Hypothalamus (tissue), 51 donors: ENCODE measurements at places on chromosomes 5 and 9.

DNA sequence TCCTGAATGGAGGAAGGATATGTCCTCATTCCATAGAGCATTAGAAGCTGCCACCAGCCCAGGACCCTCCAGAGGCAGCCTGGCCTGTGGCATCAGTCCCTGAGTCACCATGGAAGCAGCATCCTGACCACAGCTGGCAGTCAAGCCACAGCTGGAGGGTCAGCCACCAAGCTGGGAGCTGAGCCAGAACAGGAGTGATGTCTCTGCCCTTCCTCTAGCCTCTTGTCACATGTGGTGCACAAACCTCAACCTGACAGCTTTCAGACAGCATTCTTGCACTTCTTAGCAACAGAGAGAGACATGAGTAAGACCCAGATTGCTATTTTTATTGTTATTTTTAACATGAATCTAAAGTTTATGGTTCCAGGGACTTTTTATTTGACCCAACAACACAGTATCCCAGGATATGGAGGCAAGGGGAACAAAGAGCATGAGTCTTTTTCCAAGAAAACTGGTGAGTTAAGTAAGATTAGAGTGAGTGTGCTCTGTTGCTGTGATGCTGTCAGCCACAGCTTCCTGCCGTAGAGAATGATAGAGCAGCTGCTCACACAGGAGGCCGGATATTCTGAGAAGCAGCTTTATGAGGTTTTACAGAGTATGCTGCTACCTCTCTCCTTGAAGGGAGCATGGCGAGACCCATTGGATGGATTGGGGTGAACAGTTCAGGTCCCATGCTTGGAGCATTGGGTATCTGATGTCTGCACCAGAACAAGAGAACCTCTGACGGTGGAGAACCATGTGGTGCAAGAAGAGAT lies 13.0 kb upstream of the CYFIP2 start:
- peak; percentile 30 for DNase-seq

DNA sequence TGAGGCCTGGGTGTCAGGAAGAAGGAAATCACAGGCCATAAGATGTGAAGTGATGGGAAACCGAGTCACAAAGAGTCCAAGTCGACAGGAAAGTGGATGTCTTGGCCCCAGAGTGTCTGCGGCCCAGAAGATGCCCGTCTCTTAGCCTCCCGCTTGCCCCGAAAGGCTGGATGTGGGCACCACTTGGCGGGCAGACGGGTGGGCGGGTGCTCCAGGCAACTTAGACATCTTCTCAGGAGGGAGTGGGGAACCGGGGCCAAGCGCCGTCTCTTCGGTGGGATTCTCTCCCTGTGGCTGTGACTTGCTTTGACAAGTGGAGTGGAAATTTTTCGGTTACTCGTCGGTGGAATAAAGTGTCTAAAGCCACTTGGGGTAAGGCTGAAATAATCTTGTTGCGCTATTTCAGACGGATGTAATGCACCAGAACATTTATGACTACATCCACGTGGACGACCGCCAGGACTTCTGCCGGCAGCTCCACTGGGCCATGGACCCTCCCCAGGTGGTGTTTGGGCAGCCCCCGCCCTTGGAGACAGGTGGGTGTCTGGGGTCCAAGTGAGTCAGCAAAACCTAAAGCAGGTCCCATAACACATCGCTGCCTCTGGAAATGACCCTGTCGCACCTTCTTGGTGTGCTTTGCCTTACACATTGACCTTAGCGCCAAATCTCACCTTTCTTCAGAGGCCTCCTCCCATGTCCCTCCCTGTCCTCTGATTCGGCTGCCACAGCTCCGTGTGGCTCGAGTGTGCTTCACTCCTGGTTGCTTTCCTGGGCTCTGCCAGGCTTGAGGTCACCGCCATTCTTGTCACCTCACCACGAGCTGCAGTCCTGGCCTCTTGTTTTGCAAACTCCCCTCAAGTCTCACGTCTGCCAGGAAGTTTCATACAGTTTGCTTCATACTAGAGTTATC lies 20.4 kb upstream of the EXOC3 start:
- no peak for DNase-seq

DNA sequence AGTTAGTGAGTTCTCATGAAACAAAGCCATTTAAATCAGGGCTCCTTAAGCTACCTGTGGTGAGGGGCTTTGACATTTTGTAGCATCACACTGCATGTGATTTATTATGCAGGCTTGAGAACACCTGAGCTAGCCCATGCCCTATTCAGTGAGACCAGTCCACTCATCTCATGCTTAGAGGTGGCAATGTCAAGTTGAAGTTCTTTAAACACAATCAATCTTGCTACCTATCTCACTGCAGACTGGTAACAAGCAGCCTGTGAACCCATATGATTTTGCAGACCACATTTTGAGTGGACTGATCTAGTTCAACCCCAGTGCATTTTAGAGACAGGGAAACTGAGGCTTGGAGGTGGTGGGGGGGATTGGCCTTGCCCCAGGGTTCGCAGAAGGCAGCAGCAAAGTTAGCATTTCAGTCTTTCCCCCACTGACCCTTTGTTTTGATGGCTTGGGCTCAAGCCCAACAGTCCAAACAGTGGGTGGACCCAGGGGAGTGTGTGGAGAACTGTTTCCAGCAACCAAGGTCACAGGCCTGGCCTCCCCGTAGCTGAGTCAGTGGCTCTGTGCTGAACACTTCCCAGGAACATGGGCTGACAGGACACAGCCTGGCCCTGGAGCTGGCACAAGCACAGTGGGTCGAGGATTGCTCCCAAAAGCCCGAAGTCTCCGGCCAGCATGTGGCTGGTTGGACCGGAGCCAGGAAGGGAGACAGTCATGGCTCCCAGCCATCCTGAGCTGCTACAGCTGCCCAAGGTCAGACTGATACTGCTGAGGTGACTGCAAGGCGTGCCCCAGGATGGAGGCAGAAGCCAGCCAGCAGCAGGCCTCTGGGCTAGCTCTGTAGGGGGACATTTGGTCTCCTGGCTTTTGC lies 95.3 kb downstream of the RGS3 start:
- DNase-seq, result no peak

DNA sequence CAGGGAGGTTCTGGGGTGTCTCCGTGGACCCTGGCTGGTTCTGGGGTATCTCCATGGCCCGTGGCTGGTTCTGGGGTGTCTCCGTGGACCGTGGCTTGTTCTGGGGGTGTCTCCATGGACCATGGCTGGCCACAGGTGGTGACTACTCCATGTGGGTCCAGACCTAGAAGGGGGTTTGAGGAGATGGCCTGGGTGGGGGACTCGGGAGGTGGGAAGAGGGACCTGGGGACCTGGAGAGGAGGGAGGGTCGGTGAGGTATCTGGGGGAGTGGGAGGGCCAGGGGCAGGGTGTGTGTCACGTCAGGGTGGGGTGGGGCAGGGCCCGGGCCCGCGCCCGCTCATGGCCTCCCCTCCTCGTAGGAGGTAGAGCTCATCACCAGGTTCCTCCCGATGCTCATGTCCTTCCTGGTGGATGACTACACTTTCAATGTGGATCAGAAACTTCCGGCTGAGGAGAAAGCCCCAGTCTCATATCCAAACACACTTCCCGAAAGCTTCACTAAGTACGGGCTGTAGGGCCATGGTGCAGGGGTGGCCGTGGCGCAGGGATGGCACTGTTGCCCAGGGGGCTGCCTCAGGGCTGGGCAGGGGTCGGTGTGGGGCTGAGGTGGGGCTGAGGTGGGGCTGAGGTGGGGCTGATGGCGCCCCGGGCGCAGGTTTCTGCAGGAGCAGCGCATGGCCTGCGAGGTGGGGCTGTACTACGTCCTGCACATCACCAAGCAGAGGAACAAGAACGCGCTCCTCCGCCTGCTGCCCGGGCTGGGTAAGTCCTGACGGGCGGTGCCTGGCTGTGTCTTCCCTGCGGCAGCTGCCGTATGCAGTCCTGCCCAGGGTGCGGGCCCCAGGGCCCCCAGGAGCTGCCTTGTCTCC lies 10.7 kb upstream of the TOR4A start:
- DNase-seq, result no peak

- DNase-seq, result no peak
These were observed 2.7 kb downstream of the RNF20 start for GRCh38 chr9:101536351-101536750.

DNA sequence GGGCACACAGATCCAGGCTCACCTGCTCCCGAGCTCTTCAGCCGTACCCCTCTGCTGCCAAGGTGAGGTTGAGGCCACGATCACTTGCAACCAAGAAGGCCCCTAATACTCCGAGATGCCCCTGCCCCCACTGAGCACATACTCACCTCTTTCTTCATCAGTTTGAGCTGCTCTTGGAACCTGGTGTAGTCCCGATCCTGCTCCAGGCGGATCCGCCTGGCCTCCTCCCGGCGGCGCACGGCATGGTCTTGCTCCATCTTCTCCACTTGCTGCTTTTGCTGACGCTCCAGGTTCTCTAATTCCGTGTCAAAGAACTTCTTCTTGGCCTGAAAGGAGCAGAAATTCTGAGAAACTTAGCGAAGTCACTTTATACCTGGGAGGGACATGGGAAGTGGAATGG lies 75.7 kb upstream of the FBXW11 start:
- DNase-seq, result no peak

DNA sequence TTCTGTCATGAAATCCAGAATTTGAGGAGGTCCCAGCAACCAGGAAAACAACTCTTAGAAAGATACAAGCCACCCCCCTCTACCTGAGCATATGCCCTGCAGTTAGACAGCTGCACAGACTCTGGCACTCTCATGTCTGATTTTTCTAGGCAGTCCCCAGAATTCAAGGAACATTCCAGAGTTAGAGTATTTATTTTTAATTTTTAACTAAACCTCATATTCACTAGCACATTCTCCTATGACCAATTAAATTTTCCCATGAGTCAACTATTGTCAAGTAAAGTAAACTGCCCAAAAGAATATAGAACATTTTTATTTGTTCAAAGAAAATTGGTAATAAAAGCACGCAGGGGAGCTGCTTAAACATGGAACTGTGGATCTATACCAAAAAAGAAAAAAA lies 490.5 kb upstream of the SEMA6A start:
- DNase-seq, result no peak

- no peak for DNase-seq
These were observed 72.9 kb upstream of the SHB start for GRCh38 chr9:38141746-38142591.

GRCh38 chr5:148873690-148874485 lies 47.5 kb downstream of the ADRB2 start:
- no peak for DNase-seq

DNA sequence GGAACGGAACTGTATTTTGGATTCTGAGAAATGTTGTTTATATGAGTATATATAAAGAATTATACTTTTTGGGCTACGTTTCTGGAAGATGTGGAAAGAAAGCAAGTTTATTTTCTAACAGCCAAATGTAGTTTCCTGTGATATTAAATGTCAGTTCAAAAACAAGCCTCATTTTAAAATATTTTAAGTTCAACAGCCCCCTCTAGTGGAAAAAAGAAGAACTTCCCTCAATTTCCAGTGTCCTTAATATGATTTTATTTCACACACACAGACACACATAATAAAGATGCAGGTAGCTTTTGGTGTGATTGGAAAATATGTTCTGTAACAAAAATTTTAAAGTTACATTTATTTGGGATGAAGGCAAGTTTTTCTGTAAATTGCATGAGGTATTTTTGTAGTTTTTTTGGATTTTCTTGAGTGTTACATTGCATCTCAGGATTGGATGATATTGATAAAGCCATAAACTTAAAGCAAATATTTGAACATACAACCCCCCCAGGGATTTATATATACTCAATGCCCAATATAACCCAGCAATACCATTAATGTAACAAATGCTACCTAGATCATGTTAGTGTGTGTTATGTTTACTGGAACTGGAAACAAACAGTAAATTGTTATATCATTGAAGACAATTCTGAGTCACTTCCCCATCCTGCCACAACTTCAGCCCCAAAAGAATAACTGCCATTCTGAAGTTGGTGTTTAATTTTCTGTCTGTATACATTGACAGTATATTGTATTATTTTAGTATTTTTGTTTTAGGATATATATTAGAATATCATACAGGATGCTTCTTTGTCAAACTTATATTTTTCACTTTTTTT lies 54.0 kb downstream of the CCDC171 start:
- DNase-seq, result no peak

DNA sequence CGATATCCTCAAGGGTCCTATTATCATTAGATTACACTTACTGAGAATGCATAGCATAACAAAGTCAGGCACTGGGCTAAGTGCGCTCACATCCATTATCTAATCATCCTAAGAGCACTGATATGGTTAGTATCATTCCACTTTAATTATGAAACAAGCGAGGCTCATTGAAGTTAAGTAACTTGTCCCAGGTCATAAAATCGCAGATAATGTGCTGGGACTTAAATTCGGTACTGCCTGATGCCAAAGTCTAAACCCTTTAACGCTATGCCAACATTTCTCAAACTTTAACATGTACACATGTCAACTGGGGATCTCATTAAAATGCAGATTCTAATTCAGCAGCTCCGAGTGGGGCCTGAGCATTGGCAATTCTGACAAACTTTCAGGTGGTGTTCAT lies 204.7 kb downstream of the PTTG1 start:
- DNase-seq, result no peak

- DNase-seq, result no peak
These were observed 51.3 kb upstream of the SUB1 start for GRCh38 chr5:32534041-32534440.

DNA sequence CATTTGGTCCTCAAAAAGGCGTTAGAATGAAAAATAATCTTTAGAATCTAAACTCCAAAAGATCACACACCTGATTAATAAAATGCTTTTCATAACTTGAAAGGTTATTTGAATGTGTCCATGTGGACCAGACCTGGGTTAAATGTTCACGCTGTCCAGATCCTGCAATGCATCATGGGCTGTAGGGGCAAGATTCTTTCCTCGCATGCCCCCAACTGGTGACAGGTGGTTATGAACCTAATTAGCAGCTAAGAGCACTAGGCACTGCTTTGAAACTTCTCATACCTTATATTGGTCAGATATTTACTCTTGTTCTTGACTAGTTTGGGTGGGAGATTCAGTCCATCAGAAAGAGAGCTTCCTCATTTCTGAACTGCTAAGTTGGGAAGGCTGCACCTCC lies 19.3 kb upstream of the PIP5K1B start:
- no peak for DNase-seq

- no peak for DNase-seq
These were observed 88.0 kb downstream of the FEM1C start for GRCh38 chr5:115456539-115457040.

DNA sequence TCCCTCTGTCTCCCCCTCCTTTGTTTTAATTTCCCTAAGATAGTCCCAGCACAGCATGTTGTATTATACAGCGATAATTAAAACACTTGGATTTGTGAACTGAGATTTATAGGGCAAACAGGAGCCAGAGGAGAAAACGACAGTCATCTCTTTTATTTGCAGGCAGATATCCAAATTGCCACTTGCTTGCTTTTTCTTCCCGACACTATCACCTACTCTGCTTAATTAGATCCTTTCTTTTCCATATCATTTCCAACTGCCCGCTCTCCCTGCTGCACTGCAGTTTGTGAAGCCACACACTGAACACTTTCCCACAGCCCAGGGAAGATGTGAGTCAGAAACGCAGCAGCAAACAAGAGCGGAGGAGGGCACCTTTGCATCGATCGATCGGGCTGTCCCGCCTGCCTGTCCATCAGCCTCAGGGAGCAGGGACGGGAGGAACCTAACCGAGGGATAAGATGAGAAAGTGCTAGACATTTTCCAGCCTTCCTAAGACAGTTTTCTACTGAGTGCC lies 35.8 kb upstream of the SPRY4 start:
- DNase-seq, result no peak

GRCh38 chr9:113416149-113416721 lies 5.7 kb downstream of the C9orf43 start:
- no peak for DNase-seq

- DNase-seq, result no peak
These were observed 69.6 kb upstream of the NR5A1 start for GRCh38 chr9:124576751-124577150.
